ENCODE measurements at places on chromosomes 4 and X.

GRCh38 chr4:182768838-182769237, 148.3 kb downstream of the DCTD start:
- no peak for DNase-seq

DNA sequence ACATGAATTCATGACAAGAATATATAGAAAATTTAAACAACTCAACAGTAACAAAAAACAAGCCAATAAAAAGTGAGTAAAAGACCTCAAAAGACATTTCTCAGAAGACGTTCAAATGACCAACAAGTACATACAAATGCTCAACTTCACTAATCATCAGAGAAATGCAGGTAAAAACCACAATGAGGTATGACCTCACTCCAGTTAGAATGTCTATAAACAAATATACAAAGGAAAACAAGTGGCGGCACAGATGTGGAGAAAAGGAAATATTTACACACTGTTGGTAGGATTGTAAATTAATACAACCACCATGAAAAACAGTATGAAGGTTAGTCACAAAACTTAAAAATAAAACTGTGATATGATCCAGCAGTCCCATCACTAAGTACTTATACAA, 1033.1 kb downstream of the RAPGEF2 start:
- DNase-seq: no peak

DNA sequence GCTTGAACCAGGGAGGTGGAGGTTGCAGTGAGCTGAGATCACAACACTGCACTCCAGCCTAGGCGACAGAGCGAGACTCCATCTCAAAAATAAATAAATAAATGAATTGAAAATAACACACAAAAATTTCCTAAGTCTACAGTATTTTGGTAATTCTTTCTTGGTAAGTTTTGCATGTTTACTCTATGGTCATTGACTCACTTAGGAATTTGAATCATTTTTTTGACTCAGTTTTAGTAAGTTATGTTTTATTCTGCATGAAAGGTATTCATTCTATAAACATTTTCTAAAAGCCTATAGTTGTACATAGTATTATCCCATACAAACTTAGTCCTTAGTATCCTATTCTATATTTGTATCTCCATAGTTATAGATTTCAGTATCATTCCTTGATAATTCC, 772.9 kb upstream of the SLIT2 start:
- DNase-seq: no peak

- no peak for DNase-seq
These were observed 328.6 kb upstream of the F9 start for GRCh38 chrX:139201924-139202323.

GRCh38 chrX:120773801-120774200, 101.9 kb downstream of the CT47B1 start:
- DNase-seq: no peak

DNA sequence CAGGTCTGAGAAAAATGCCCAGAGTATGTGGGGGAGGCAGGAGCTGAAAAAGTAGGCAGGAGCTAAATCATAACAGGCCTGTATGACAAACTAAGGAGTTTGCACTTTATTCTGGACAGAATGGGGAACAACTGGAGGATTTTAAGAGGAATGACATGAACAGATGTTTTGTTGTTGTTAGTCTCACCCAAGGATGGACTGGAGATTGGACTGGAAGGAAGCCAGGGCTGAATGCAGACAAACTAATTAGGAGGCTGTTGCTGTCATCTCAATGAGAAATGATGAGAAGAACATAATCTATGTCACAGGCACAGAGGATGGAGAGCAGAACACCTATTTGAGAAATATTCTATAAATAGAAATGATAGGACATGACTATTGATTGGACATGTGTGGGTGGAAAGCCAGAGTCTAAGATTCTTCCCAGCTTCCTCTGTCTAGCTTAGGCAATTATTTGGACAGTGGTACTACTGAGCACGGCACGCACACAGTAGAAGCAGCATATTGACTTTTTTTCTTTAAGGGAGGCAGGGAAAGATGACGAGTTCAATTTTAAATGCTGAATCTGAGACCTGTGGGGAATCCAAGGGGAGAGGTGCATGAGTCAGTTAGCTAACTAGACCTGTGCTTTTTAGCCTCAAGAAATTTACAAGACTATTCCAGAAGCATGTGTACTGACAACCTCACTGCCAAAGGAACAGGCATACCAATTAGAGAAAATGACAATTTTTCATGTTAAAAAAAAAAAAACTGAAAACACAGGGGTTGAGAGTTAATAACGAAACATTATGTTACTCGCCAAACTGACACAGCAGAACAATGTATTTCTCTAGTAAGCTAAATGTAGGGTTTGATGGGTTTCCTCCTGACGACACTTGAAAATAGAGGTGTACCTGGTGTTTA, 963 bp upstream of the USO1 start:
- DNase-seq: no peak

DNA sequence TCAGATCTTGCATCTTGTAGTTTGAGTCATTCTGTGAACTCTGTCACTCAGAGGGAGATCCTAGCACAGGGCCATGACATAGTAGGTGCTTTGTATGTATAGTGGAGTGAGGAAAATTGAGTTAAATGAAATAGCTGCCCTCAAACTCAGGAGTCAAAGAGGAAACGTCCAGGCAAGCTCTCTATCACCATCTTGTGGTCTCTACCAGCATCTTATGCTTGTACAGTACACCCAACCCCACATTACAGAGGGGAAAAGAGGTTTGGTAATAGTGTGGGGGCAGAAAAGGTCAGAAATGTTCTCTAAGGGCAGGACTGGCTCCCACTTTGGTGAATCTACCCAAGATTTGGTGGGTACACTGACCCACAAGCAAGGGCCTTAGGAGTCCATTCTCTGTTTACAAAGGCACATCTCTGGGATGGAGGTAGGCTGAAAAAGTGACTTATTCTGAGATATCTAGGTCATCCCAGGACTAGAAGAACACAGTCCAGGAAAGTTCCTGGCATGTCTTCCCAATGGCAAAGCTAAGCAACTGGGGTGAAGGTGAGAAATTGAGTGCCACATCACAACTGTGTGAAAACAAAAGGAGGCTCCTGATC, 131.8 kb downstream of the OR13H1 start:
- DNase-seq: peak; percentile 14

GRCh38 chrX:9019151-9019550, 14.8 kb downstream of the FAM9B start:
- no peak for DNase-seq

DNA sequence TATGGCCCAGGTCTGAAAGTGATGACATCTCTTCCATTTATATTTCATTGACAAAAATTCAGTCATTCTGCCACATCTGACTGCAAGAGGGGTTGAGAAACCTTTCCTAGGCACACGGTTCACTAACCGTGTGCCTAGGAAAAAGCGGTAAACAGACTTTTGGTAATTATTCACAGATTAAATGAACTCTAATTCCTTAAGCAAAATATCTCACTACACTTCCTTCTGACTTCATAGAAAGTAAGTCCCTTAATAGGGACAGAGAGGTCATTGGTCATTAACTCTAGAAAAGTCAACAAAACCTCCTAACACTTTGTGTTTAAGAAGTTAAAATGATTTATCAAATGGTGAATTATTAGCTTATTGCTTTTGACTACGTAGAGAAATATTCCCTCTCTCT, 205.1 kb downstream of the PDHA2 start:
- no peak for DNase-seq

DNA sequence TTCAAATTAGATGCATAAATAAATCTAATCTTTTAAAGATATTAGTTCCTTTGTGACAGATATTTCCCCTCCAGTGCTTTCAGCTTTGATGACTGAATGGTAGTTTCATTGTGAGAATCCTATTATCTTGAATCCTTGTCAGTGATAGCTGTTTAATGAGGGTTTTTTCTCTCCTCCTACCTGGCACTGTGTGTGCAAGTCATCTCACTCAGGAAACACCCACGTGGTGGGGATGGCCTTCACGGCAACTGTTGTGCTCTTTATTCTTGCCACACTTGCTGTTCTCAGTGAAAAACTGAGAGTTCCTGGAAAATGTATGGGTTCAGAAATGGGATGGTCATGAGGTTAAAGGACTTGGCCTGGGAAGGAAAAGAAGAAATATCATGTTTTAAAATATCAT, 129.9 kb downstream of the SPRY1 start:
- DNase-seq: no peak

DNA sequence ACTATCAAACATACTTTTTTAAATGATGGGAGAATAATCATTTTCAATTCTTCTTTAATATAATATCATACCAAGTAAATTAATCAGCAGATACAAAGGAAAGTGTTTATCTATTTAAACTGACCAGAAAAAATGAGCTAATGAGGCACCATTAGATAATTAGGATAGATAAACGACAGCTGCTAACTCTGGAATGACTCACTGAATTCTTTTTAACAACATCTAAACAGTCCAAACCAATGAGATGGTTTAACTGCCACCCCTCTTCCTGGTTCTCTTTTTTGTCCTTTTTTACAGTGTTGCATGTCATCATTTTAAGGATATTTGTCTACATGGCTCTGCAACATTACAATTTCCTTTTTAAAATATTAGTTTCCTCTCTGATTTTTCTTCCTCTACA, 41.6 kb downstream of the UNC5C start:
- no peak for DNase-seq

- DNase-seq: no peak
These were observed 91.1 kb upstream of the VEGFC start for GRCh38 chr4:176883681-176884418.

DNA sequence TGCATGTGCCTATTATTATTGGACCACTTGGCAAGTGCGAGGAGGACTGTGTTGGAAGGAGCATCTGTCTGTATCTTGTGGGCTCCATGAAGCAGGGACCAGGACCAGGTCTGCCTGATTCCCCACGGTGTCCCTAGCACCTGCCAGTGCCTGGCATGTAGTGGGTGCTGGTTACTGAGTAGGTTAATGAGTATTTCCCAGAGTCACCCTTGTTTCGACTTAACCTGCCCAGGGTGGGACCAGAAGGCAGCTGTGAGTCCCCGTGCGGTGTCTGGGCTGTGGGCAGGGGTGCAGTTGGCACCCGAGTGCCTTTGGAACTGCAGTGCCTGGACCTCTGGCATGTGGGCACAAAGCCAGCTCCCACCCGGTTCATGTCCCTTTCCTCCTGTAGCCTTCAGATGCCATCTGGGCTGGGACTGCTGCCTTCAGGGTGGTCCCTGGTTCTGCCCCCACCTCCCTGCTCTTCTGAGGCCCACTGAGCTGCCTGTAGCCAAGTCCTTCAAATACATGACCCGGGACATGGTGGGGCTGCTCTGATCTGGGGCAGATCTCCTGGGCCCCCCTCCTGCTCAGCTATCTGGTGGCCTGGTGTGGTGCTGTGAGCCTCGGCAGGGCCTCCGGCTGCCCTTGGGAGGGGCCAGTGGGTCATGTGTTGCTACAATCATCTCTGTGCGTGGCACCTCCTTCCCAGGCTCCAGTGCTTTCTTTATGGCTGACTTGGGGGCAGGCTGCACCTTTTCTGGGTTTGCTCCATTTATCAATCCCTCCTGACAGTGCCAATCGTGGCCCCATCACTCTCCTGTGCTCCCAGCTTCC, 53.0 kb upstream of the SORCS2 start:
- no peak for DNase-seq

DNA sequence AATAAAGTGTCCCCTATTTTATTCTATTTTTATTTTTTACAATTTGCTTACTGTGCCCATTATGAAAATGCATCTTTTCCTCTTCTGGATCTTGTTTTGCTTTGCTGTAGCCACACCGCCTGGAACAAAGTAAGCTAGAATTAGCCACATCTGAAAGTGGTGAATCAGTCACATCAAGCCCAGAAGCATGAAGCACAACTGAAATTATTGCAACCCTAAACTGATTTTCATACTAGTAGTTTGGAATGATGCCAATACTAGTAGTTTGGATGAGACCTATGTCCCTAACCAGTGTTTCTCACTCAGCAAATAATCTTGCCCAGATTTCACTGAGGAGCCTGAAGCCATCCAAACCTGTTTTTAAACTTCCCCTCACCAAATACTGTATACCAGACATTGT, 303.0 kb downstream of the EPHA5 start:
- DNase-seq: no peak

DNA sequence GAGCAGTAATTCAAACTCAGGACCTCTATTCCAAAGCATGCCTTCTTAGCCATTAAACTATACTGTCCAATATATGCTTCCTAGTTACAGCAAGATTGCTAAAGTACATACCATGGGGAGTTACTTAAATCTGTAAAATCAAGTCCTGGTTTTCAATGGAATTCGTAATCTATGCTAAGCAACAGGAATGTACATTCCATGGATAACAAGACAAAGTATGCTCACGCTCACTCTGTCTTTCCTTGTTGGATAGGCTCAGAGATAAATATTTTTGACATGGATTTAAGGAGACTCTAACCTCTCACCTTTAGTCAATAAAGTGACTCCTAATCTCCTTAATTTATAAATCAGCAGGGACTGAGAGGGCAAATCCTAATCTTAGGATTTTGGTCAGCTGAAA, 47.3 kb upstream of the STK26 start:
- DNase-seq: no peak

DNA sequence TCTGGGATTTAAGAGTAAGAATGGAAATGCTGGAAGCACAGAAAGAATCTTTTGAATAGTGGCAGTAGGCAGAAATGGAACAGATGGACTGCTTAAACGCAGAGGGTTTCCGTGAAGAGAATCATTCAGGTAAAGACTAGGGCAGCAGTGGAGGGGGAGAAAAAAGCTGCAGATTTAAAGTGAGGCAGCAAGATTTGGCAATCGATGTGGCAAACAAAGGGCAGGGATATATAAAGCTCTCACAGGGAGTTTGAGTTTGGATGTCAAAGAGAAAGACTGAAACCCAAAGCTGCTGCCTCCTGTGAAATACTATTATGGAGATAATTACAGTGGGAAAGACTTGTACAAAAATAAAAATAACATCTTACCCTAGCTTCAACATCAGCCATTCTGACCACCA, 384.0 kb downstream of the CENPC start:
- no peak for DNase-seq

DNA sequence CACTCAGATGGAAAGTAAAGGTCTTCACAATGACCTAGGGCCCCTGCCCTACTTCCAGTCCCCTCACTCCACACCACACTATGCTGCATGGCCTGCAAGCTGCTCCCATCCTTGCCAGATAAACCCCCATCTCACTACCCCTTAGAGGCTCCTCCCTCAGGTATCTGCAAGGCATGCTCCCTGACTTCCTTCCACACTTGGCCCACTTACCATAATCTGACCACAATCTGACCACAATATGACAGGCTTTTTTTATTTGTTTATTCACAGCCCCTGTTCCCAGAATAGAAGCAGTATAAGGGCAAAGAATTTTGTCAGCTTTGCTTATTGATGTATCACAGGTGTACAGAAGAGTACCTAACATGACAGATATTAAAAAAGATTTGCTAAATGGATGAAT, 124.7 kb downstream of the CAMK2D start:
- DNase-seq: no peak

DNA sequence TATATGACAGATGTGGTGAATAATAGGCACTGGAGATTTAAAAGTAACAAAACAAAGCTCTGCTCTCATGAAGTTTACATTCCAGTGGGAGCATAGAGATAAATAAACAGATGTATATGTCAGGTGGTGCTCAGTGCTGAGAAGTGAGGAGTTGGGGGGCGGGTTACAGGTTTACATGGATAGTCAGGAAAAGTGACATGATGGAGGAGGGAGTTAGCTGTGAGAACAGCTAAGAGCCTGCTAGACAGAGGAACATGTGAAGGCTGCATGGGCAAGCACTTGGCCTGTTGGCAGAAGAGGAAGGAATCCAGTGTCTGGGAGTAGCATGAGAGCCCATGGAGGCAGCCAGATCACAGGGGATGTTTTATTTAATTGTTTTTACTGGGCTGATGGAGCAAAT, 10.2 kb upstream of the TMEM156 start:
- DNase-seq: no peak
